ENCODE measurements at places on chromosomes 5 and 9.

- H3K4me1 ChIP-seq: no peaks in the 10 kb centered on the region
- no peak for DNase-seq
- H3K27ac ChIP-seq: no peak overlapping the region
- no peak overlapping the region for H3K4me3 ChIP-seq
- H3K36me3 ChIP-seq: peaks cover 24% of the 10 kb centered on the region
These were observed 39.9 kb downstream of the ATG10 start for GRCh38 chr5:82011761-82012160.

- no peak for DNase-seq
- no peaks in the 10 kb centered on the region for H3K36me3 ChIP-seq
These were observed 113.7 kb downstream of the TMEM232 start for GRCh38 chr5:110612794-110613247.

- DNase-seq: no peak
- no peak overlapping the region for H3K27ac ChIP-seq
- no peaks in the 10 kb centered on the region for H3K4me1 ChIP-seq
- no peaks in the 10 kb centered on the region for H3K27me3 ChIP-seq
These were observed 226.5 kb upstream of the POU5F2 start for GRCh38 chr5:93967923-93968322.

GRCh38 chr5:10102706-10103497 is 146.8 kb downstream of the ATPSCKMT start:
- no peaks in the 10 kb centered on the region for H3K36me3 ChIP-seq
- no peaks in the 10 kb centered on the region for H3K4me1 ChIP-seq
- no peak overlapping the region for H3K4me3 ChIP-seq
- no peaks in the 10 kb centered on the region for H3K27me3 ChIP-seq

DNA sequence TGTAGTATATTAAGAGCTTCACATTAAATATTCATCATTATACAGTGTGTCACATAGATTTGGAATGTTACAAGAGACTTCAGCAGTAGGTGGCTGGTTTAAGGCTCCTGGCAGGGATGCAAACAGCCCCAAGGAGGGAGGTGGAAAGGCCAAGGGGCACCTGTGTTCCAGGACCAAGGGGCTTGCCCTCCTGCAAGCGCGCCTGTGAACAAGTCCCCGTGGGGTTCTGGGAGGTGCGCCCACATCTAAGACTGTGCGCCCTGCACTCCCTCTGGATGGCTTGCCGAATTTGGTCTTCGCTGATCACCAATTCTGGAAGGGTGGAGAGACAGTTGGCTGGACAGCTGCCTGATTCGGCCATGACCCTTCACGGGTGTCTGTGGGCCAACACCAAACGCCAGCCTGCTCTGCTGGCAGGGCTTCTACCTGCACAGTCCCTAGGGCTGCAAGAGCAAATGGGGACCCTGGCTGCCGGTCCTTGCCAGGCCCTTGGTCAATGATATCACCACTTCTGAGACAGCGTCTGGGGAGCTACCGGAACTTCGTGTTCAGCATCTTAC is 12.1 kb upstream of the SLC25A51 start:
- no peak for DNase-seq
- H3K36me3 ChIP-seq: no peaks in the 10 kb centered on the region
- no peak overlapping the region for H3K27ac ChIP-seq

DNA sequence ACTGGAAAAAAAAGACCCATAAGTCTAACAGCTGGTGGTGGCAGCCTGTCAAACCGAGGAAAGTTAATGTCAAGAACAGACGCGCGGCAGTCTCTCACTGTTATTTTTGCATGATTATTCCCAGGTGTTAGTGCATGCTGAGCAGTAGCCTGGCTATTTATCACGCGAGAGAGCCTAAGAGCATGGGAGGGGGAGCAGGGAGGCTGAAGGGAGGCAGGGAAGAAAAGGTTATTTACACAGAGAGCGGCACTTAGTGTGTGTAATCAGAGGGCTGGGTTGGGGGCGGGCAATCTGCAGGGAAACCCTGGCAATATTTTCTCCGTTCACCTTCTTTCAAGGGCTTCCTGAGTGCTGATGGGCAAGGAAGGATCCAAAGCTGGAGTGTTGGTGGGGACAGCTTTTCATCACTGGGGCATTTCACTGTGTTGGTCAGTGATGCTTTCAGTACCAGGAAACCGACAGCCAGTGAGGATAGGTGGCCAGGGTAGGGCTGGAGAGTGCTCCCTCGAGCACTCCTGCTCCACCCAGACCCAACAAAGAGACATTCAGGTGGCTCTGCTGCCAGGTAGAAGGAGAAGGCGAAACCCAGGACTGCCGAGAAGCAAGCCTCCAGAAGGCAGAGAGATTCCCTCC is 39.6 kb downstream of the ZNF608 start:
- H3K4me1 ChIP-seq: no peaks in the 10 kb centered on the region
- no peak overlapping the region for H3K4me3 ChIP-seq
- no peak for DNase-seq
- no peak overlapping the region for H3K27ac ChIP-seq

DNA sequence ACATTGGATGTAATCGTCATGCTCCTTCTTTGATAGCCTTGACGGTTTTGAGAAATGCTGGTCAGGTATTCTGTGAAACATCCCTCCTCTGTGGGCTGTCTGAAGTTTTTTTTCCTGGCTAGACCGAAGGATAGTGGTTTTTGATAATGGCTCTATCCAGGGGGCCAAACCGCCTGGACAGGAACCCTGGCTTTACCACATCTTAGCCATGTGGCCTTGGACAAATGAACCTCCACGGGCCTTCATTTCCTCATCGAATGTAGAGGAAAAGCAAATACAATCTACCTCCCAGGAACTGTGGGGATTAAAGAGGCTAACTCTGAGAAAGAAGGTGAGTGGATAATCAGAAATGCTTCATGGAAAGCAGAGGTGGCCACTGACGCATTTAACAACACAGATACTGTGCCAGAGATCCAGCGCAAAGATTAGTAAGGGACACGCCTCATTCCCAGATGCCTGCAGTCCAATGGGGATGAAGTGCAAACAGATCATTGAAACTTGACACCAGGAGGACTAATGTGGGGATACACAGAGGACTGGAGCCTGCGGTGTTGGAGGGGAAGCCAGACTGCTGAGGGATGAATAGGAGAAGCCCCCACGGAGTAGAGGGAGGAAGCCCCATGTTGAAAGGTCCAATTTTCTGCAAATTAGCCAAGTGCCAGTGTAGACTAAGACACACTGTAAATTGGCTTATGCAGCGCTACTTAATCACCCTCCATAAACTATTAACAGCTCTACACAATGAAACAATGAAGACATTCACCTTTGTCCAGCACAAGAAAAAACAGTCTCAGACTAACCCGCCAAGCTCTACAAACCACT is 41.6 kb downstream of the MYO10 start:
- H3K27ac ChIP-seq: no peak overlapping the region
- no peak for DNase-seq
- H3K27me3 ChIP-seq: no peaks in the 10 kb centered on the region

DNA sequence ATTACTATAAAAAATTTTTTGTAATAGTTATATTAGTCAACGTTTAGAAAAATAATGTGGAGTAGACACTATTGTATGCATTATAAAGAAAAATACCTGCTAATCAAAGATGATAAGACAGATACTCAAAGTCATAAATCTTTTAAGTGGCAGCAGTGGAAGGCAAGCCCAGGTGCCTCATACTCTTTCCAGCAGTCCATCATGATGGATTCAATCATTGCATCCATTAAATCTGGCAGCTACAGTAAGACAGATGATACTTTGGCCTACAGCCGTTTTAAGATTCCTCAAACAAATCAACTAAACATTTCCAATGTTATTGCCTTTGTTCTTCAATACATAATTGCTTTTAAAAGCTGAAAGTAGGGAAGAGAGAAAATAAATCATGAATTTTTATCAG is 1392.9 kb upstream of the NUDT12 start:
- DNase-seq: no peak
- no peaks in the 10 kb centered on the region for H3K4me1 ChIP-seq
- H3K27ac ChIP-seq: no peak overlapping the region
- H3K36me3 ChIP-seq: no peaks in the 10 kb centered on the region
- no peaks in the 10 kb centered on the region for H3K27me3 ChIP-seq

DNA sequence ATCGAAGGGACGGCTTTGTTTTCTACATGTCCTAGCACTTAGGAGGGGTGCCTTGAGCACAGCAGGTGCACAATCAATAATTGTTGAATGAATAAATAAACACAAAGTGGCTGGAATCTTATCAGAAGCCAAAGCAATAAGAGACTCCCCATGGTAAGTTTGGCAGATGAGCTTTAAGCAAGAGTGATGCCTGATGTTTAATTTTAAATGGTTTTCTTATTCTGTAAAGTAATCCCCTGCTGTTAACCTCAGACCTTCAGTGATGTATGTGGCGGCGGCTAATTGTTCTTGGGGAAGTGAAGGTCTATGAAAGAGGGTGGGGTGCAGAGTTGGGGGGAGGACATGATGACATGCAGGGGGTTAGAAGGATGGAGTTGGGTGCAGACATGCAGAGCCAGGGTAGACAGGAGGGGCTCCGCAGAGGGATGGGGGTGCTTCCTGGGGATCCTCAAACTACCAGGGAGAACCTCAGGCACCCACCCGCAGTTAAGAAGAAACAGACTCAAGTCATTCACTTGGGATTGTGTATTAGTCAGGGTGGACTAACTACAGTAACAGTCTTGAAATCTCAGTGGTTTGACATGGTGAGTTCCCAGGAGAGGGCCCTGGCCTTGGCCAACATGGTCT is 65.7 kb upstream of the SHB start:
- H3K4me3 ChIP-seq: no peak overlapping the region
- H3K36me3 ChIP-seq: no peaks in the 10 kb centered on the region
- no peak overlapping the region for H3K27ac ChIP-seq
- no peak for DNase-seq
- peaks cover 24% of the 10 kb centered on the region for H3K27me3 ChIP-seq

DNA sequence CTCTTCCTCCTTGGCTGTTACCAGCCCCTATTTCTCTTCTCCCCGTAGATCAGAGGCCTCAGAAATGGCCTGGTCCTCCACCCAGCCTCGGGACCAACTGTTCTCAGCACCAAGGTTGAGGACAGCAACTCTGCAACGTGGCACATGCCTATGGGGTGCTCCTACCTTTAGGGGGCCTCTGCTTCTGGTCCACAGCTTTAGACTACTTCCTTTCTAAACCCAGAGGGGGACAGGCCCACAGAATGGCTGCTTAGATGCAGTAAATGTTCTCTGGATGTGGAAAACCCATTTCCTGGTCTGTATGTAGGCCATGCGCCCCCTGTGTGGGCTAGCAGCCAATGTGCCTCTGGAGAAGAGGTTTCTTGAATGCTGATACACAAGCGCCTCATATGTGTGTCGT is 68.4 kb downstream of the NRG2 start:
- no peaks in the 10 kb centered on the region for H3K36me3 ChIP-seq
- no peak overlapping the region for H3K27ac ChIP-seq
- peaks cover 37% of the 10 kb centered on the region for H3K27me3 ChIP-seq
- no peaks in the 10 kb centered on the region for H3K4me1 ChIP-seq

DNA sequence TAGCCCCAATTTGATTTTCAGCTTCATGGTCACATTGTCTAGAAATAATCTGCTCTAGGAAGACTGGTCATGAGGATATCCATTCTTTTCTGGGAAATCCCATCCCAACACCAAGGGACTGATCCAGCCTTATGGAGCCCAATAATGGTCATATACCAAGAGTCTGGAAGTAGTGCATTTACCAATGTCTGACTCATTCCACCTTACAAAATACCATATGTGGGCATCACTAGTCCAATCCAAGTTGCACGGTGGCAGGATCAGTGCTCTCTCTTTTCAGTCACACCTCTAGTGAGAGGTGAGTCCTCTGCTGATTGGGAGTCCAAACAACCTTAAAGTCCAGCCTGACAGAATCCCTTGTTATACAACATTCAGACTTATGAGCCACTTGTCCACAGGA is 73.7 kb downstream of the FEM1C start:
- no peak overlapping the region for H3K4me3 ChIP-seq
- H3K36me3 ChIP-seq: no peaks in the 10 kb centered on the region

DNA sequence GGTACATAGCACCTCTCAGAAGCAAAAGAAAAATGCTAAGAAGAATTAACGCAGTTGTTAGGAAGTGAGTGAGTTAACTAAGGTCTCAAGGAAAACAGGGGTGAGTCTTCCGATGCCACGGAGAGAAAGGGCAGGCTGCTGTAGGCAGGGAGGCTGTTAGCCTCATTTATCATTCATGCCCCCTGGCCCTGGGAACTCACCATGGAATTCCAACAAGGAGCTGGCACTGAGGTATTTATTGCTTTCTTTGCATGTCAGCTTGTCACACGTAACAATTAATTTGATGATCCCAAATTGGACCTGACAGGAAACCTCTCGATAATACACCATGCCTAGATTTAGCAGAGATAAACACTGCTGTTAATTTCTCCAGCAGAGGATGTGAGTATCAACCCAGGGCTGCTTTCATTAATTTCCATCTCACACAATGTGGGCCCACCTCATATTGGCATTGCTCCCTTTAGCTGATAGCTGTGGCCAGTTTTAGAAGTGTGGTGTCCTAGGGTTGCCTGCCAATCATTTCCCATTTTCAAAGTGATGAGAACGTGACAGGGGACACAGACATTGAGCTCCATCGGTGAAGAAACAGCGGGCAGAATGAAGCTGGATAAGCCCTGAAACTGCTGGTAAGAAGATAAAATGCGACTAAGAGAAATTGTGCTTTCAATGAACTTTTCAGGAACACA is 45.3 kb downstream of the DAP start:
- H3K4me3 ChIP-seq: no peak overlapping the region
- H3K4me1 ChIP-seq: peaks cover 18% of the 10 kb centered on the region
- no peaks in the 10 kb centered on the region for H3K27me3 ChIP-seq
- no peak overlapping the region for H3K27ac ChIP-seq
- no peak for DNase-seq
- peaks cover 19% of the 10 kb centered on the region for H3K36me3 ChIP-seq

DNA sequence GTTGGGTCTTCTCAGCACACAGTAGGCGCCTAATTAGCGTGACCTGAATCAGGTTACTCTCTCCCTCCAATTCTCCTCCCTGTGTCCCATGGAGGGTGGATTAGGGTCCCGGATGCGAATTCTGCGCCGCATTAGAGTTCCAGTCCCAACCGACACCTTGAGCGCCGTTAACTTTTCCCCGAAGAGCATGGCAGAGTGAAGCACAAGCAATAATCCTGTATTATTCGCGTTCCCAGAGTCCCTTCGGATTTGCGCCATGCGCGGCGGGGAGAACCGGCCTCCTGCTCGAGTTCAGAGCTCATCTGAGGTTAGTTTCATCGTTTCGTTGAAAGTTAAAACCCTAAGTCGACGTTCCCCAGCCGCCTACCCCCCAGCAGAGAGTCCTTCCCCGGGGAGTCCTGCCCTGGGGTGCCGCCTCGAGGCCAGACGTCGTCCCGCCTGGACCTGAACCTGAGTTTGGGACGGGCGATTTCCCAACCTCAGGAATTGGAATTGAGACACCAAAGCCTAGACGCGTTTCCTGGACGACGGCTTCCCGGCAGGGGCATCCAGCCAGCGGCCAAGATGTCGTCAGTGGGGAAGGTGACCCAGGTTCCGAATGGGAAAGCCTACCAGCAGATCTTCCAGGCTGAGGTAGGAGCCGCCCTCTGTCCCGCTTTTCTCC is at the start of gene CCDC180:
Gene CCDC180, plus strand, starts transcription at position 160 of the 664 bp plus-strand sequence. Its CDS starts 405 bp downstream, at position 565.
- no peak for DNase-seq
- H3K4me1 ChIP-seq: no peaks in the 10 kb centered on the region
- H3K36me3 ChIP-seq: peaks cover 1% of the 10 kb centered on the region

- H3K4me3 ChIP-seq: no peak overlapping the region
- H3K27me3 ChIP-seq: peaks cover 46% of the 10 kb centered on the region
- H3K4me1 ChIP-seq: no peaks in the 10 kb centered on the region
- DNase-seq: no peak
These were observed 10.2 kb downstream of the GLIS3 start for GRCh38 chr9:4289411-4290326.
